Activated T-cell treated with anti-CD3 and anti-CD28 coated beads for 48 hours (primary cell): ENCODE measurements at places on chromosomes 3 and 15.
A peak's percentile ranks its signal among the peaks of the same experiment; 100 is the strongest.

GRCh38 chr3:44232407-44232806, 9.3 kb upstream of the TOPAZ1 start:
- DNase-seq = no peak

DNA sequence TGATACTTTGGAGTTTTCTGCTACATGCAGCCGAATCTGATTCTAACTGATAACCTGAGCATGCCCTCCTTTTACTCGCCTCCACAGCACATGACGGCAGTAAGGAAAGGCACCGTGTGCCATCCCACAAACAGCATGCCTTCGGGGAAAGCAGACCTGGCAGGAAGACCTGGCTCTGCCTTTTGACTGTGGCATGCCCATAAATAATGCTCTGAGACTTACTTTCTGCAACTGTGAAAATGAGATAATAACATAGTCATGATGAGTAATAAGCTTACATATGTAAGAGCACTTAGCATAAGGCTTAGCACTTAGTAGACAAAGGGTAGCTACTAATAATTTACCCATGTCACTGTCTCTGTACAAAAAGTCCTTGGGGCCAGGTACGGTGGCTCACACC, 32.9 kb downstream of the MTHFS start:
- DNase-seq = no peak

DNA sequence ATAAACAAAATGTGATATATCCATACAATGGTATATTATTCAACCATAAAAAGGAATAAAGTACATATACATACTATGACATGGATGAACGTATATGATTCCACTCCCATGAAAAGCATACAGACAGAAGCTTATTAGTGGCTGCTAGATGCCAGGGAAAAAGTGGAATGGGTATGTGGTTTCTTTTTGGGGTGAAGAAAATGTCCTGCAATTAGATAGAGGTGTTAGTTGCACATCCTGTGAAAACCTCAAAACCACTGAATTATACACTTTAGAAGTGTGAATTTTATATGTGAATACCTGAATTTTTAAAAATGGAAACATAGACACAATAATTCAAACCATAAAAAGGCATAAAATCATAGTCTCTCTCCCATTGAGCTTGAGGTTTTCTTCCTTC, 11.2 kb downstream of the DENND6A start:
- DNase-seq = no peak

DNA sequence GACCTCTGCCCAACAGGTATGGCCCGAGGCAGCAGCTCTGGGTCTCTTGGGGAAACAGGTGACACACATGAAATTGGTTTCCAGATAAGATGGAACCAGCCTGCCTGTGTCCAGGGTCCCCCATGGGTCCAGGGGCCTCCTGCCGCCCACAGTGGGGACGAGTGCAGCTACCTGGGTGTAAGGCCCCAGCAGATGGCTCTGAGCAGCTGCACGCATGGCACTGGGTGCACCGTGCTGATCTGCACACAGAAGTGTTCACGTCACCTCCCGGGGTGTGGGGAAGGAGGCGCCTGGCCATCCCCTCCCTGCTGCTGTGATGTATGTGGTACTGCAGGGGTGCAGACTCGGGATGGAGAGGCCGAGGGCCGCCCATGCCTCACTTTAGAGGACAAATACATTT, 63.6 kb downstream of the NIPA2 start:
- no peak for DNase-seq

GRCh38 chr15:43135351-43135750, 2.0 kb downstream of the TMEM62 start:
- DNase-seq = no peak

GRCh38 chr3:194283221-194284006, 67.7 kb downstream of the CPN2 start:
- no peak for DNase-seq

GRCh38 chr3:175146258-175146657, 287.1 kb downstream of the NAALADL2 start:
- DNase-seq = no peak

DNA sequence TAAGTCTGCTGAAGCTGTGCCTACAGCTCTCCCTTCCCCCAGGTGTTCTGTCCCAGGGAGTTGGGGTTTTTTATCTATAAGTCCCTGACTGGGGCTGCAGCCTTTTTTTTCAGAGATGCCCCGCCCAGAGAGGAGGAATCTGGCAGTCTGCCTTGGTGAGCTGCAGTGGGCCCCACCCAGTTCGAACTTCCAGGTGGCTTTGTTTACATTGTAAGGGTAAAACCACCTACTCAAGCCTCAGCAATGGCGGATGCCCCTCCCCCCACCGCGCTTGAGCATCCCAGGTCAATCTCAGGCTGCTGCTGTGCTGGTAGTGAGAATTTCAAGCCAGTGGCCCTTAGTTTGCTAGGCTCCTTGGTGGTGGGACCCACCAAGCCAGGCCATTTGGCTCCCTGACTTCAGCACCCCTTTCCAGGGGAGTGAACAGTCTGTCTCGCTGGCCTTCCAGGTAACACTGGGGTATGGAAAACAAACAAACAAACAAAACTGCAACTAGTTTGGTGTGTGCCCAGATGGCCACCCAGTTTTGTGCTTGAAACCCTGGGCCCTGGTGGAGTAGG, 189.4 kb downstream of the MFSD1 start:
- no peak for DNase-seq

DNA sequence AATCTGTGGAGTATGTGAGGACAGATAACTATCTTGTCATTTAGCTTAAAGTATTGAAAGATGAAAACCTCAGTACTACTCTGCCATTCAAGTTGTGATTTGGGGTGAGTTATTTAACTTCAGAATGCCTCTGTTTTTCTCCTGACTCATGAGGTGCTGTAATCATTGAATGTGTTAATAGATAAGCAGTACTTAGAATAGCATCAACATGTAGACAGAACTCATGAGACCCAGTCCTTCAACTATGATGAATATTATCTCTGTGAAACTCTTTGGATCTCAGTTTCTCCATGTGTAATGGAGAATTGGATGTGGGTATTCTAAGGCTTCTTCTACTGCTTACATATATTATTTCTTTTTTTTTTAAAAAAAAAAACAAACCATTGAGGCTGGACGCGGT, 431.4 kb downstream of the GRM7 start:
- no peak for DNase-seq

- no peak for DNase-seq
These were observed 78.6 kb upstream of the TSEN2 start for GRCh38 chr3:12405432-12406272.

GRCh38 chr3:125585595-125586223, 9.6 kb downstream of the OSBPL11 start:
- DNase-seq = no peak

- DNase-seq = no peak
These were observed 69.9 kb upstream of the DLG1 start for GRCh38 chr3:197368330-197368729.

GRCh38 chr15:80183886-80184285, 31.1 kb downstream of the FAH start:
- DNase-seq = no peak

GRCh38 chr3:50350527-50351322, at the start of the genes CYB561D2 and NPRL2:
Gene CYB561D2 (plus strand): TSS chr3:50350862. CDS start chr3:50351434, 572 bp downstream.
Gene NPRL2 (minus strand): TSS chr3:50350775. CDS start chr3:50350652, 123 bp downstream.
- DNase-seq = peak; percentile 99

DNA sequence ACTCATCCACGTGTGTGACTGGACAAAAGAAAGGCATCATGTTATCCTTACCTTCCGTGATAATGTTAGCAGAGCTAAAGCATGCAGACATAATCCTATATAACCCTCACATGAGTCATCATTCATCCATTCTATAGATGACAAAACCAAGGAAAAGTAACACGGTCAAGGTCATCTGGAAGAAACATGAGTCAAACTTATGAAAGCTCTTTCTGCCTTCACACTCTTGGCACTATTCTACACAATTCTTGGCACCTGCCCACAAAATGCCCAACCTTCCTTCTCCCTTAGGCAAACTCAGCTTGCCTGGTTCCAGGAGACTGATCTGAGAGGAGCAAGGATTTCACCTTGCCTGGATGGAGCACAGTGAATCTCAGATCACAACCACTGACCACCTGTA, 66.9 kb downstream of the PRICKLE2 start:
- no peak for DNase-seq

- no peak for DNase-seq
These were observed 52.5 kb downstream of the IFT80 start for GRCh38 chr3:160346511-160346910.

DNA sequence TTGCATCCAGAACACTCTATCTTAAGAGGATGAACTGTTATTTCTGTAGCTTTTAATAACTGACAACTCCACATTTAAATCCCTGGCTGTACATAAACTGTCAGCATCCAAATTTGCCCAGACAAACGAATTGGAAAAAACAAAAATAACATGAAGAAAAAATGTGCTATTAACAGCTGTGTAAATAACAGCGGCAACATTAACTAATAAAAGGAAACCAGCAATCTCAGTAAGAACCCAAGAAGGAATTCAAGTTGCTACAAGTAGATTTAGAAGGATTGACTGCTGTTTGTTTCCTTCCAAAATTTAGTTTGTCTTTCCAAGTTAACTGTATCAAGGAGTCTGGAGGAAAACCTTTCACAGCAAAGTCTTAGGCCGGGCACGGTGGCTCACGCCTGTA, 550.6 kb upstream of the MDFIC2 start:
- no peak for DNase-seq

DNA sequence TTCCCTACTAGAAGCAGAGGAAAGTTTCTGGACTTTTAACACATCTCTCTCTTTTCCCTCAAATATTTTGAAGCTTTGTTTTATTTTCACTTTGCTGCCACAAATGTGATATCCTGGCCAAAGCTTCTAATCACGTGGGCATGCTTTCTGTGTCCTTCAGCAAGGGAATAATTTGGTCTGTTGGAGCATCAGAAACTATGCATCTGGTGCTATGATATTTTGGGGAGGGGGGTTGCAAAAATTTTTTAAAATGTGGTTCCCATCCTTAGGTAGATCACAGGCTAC, 254.2 kb downstream of the GAP43 start:
- no peak for DNase-seq

DNA sequence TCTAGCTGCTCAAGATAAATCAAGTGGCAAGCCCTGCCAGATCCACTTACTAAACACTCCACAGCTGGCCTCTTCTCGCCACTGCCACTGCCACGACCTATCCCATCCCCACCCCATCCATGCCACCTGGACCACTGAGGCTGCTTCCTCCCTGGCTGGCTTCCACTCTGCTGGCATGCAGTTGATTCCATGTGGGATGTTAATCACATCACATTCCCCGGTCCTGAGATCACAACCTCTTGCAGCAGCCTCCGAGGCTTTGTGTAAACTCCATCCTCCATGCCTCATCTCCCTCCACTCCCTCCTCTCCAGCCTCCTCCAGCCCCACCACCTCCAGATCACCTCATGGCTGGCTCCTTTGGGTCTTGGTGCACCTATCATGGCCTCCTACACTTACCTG, 7.7 kb downstream of the NCKIPSD start:
- DNase-seq = no peak

DNA sequence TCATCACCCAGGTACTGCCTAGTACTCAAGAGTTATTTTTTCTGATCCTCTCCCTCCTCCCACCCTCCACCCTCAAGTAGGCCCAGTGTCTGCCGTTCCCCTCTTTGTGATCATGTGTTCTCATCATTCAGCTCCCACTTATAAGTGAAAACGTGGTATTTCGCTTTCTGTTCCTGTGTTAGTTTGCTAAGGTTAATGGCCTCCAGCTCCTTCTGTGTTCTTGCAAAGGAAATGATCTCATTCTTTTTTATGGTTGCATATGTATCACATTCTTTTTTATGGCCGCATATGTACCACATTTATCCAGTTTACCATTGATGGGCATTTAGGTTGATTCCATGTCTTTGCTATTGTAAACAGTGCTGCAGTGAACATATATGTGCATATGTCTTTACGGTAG, 8.2 kb upstream of the GANC start:
- no peak for DNase-seq

- no peak for DNase-seq
These were observed 340.1 kb downstream of the RORA start for GRCh38 chr15:60889006-60889405.

DNA sequence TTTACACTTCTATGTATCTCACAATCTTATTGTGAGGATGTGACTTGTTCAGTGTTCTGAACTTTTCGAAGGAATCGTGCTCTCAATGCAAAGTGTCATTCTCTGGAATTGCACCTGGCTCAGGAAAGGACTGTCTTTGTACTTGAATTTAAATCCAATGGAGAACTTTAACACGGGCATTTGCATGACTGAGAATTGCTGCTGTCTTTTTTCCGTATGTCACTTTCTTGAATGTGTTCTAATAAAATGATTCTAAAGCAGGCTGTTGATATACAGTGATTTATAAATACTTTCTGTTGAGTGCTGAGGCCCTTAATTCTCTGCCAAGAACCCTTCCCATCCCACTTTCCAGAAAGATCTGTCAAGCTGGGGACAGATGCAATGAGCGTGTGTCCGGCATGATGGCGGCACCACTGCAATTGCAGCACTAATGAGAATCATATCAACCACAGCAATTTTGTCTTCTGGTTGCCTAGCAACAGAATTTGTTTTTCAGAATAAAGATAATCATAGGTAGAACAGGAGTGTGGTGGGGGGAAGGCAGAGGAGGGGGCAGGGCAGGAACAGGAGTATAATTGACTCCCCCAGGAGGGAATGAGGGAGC, 210.6 kb upstream of the UMPS start:
- no peak for DNase-seq

DNA sequence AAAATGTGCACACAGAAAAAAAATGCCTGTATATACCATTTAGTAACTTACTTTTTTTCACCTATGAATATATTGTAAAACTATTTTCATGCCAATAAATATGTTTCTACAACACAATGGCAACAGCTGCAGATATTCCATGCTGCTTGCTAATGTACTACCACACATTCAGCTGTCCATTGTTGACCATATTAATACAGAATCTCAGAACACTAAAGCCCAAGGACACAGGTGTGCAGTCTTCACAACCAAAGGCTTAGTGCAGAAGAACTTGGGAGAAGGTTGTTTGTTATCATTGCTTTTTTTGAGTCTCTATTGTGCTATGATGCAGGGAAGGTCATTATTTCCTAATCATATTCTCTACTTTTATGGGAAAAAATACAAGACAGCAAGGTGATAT, 79.6 kb downstream of the DIPK2A start:
- no peak for DNase-seq

- DNase-seq = no peak
These were observed 371.5 kb upstream of the GOLIM4 start for GRCh38 chr3:168467115-168467714.

- DNase-seq = no peak
These were observed 179.4 kb downstream of the RPLP1 start for GRCh38 chr15:69631978-69632377.

DNA sequence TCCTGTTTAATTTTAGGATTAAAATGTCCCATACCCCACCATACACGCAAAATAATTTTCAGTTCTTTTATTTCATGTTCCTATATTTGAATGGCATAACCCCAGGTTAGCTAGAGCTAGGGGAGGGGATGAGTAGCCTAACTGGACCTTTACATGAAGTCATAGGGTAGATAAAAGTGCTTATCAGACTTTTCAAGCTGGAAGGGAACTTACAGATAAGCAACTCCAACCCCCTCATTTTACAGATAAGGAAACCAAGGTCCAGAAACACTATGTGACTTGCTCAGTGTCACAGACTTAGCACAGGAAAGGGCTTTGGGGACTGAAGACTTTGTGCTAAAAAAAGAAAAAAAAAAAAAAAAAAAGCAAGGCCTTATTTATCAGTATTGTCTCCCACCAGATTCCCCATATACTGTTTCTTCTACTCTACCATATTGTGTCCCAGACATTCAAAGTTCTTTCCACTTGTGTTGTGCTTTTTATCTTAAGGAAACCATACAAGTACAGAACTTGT, 10.6 kb upstream of the TNIK start:
- no peak for DNase-seq

GRCh38 chr15:36126194-36126593, 453.2 kb upstream of the CDIN1 start:
- no peak for DNase-seq
